ENCODE measurements at places on chromosomes 12 and 14.
A peak's percentile ranks its signal among the peaks of the same experiment; 100 is the strongest.

- DNase-seq, result peak; percentile 65
Measured at GRCh38 chr14:23567186-23568020, at the start of gene AP1G2. Gene AP1G2 (minus strand): TSS chr14:23567791. CDS start chr14:23567314, 477 bp downstream.

GRCh38 chr12:49565406-49566265, 2.3 kb downstream of the MCRS1 start:
- no peak for DNase-seq

DNA sequence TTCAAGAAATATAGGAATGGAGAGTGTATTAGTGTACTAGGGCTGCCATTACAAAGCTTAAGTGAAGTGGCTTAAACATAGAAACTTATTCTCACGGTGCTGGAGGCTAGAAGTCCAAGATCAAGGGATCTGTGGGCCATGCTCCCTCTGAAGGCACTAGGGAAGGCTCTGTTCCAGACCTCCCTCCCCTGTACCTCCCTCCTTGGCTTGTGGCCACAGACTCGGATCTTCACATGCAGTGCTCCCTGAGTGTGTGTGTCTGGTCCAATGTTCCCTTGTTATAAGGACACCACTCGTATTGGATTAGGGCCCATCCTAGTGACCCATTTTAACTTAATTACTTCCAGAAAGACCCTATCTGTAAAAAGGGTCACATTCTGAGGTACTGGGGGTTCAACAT, 225.6 kb downstream of the VRK1 start:
- DNase-seq, result no peak

- no peak for DNase-seq
Measured at GRCh38 chr12:1205512-1206060, 214.6 kb downstream of the ERC1 start.

DNA sequence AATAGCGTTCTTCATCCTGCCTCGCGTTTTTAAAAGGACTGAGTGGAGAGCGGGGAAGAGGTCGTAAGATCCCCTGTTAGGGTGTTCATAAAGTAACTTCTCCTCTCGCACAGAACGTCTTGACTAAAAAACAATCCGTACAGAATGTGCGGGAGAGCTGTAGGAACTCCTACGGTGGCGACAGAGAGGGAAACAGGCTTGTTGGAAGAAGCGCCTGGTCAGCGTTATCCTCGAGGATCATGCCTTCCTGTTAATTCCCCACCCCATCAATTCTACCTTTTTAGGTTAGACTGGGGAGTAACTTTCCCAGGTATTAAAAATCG, 399 bp upstream of the WASHC4 start:
- peak; percentile 75 for DNase-seq

- DNase-seq, result no peak
Measured at GRCh38 chr12:96208801-96209549, 14.8 kb downstream of the ELK3 start.
